ENCODE measurements at places on chromosomes 13 and 19.

GRCh38 chr13:40622761-40623160, 43.7 kb downstream of the FOXO1 start:
- DNase-seq, result no peak

DNA sequence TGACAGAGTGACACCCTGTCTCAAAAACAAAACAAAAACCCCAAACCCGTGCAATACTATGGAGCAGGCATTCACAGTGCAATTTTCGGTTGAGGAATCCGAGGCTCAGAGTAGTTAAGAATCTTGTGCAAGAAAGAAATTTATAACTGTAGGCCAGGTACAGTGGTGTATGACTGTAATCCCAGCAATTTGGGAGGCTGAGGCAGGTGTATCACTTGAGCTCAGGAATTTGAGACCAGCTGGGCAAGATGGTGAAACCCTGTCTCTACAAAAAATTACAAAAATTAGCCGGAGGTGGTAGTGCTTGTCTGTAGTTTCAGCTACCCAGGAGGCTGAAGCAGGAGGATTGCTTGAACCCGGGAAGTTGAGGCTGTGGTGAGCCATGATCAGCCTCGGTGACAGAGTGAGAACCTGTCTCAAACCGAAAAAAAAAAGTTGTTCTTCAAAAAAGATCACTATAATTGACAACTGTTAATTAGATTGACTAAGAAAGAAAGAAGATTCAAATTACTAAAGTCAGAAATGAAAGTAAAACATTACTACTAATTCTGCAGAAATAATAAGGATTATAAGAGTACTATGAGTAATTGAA, 12.9 kb downstream of the CEACAM1 start:
- DNase-seq, result no peak

DNA sequence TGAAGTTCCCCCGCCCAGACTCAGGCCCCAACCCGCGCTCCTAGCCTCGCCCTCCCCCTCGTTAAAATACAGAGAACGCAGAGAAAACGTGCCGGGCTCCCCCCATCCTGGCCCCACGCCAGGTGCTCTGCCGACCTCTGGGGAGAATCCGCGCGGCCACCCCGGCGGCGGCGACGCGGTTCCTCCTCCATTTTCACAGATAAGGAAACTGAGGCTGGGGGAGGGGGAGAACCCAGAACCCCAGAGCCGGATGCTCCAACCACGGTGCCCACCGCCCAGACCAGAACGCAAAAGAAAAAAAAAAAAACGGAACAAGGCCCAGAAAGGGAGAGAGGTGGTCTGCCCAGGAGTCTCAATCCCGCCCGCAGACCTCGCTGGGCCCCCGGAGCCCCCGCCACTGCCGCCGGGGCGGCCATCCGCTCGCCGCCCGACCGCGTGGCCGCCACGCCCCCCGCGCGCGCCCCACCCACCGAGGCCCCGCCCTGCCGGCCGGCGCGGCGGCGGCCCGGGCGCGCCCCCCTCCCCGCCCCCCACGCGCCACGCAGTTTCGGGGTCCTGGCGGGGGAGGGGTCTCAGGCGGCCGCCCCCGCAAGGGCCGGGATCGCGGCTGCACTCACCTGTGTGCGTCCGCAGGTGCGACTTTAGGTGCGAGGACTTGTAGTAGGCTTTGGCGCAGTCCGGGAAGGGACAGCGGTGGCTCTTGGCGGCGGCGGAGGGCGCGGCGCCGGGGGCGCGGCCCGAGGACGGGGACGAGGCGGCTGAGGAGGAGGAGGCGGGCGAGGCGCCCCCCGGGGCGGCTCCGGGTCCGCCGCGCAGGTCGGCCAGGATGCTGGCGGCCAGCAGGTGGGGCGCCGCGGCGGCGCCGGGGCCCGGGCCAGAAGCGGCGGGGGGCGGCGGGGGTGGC, 703 bp downstream of the KLF16 start:
- no peak for DNase-seq

DNA sequence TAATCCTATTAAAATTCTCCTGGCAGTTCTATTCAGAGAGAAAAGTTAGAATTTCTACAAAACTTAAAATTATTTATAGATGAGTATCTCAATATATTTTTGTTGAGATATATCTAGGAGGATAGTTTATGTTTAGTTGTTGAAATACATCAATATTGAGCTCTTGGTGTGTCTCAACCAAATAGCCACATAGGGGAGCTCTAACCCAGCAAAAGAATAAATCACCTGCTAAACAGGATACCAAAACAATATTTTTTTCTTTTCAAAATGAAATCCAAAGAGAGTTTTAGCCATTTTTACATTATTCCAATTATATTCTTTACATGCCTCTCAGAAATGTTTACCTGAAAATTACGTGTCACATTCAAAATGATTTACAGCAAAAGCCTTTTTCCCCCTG, 954.7 kb downstream of the SLITRK6 start:
- no peak for DNase-seq

- DNase-seq, result no peak
These were observed 141.9 kb downstream of the ZIC5 start for GRCh38 chr13:99829593-99830239.

DNA sequence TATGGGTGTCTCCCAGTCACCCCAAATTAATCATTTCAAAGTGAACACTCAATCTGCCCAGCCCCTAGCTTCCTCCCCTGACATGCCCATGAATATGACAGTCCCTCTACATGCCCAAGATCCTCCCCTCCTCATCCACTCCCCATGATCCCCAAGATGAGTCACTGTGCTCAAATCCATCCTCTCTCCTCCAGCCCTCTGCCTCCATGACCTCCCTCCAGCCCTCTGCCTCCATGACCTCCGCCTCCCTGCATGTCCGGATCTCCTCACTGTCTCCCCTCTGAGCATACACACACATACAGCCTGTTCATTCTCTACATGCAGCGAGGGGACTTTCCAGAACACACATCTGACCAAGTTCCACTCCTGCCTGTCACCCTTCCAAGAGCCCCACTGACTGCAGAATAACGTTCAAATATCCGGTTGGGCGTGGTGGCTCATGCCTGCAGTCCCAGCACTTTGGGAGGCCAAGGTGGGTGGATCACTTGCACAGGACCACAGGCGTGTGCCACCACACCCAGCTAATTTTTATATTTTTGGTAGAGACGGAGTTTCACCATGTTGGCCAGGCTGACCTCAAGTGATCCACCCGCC, 18.4 kb upstream of the FEM1A start:
- no peak for DNase-seq

DNA sequence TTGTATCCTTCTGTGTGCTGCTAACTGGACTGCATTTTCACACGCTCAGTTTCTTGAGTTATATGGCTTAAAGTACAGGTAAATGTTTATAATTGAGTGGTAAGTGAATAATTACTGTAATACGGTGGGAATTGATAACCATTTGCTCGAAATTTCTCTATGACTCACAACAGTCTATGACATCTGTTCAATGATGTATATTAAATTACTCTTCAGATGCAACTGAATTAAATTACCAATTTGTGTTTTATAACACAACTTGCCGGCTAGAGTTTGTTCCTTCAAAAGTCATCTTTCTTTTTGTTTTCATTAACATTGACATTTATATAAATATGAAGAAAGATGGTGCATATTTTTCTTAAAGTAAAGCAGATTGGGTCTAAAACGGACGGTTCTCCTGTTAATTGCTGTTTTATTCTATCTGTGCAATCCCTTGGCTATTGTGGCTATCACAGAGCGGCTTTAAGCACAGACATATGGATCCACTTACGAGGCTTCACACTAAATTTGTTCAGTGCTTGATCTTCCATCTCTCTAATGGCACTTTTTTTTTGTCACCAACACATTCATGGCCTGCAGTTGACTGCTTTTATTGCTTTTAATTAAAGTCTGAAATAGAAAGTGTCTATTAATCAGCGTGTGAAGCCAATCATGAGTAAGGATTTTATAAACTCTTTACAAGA, 1291.6 kb upstream of the SLC10A2 start:
- no peak for DNase-seq

DNA sequence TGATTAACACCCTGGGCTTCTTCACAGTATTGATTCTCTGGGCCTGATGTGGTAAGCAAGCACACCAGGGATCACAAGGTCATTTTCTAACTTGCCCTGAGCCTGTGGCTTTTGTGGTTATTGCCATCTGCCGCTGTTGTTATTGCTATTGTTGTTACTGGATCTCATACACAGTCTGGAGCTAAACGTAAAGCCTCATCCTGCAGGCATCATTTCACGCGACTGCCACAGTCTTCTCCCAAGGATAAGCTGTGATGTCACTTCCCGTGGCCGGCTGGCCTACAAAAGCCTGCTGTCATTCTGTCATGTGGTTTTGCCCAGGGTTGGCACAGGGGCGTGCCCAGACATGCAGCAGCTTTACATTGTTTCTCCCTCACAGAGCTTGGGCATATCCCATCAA, 154.0 kb upstream of the GPR12 start:
- no peak for DNase-seq

DNA sequence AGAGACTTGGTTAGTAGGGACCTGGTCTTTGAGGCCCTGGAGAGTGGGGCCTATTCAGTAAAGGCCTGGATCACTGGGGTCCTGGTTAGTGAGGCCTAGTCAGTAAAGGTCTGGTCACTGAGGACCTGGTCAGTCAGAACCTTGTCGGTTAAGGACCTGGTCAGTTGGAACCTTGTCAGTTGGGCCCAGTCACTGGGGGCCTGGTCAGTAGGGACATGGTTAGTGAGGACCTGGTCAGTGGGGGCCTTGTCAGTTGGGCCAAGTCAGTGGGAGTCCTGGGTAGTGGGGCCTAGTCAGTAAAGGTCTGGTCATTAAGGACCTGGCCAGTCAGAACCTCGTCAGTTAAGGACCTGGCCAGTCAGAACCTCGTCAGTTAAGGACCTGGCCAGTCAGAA, 43.2 kb upstream of the TPM4 start:
- no peak for DNase-seq

DNA sequence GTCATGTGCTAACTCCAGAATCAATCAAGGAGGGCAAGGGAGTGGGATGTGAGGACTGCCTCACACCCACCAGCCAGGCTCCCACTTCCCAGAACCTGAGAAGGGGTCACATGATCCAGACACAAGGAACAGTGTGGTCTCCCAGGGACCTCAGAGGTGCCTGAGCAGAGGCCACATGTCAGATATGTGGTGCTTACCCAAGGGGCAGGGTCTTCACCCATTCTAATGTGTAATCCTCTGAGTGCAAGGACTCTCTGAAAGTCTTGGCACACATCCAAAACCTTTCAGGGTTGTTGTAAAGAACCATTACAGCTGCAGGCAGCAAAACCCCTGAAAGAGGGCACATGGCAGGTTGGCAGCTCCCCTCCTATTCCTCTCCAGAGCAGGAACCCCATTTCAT, 656.6 kb downstream of the UQCRFS1 start:
- no peak for DNase-seq

DNA sequence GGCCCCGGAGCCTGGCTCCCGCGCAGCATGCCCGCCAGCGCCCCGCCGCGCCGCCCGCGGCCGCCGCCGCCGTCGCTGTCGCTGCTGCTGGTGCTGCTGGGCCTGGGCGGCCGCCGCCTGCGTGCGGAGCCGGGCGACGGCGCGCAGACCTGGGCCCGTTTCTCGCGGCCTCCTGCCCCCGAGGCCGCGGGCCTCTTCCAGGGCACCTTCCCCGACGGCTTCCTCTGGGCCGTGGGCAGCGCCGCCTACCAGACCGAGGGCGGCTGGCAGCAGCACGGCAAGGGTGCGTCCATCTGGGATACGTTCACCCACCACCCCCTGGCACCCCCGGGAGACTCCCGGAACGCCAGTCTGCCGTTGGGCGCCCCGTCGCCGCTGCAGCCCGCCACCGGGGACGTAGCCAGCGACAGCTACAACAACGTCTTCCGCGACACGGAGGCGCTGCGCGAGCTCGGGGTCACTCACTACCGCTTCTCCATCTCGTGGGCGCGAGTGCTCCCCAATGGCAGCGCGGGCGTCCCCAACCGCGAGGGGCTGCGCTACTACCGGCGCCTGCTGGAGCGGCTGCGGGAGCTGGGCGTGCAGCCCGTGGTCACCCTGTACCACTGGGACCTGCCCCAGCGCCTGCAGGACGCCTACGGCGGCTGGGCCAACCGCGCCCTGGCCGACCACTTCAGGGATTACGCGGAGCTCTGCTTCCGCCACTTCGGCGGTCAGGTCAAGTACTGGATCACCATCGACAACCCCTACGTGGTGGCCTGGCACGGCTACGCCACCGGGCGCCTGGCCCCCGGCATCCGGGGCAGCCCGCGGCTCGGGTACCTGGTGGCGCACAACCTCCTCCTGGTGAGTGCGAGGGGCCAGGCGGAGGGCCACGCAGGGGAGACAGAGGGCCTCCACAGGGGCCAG, at the start of gene KL:
Gene KL (plus strand): TSS at position 10 of the 909 bp plus-strand sequence. CDS start 18 bp downstream, at position 28.
- DNase-seq, result no peak

DNA sequence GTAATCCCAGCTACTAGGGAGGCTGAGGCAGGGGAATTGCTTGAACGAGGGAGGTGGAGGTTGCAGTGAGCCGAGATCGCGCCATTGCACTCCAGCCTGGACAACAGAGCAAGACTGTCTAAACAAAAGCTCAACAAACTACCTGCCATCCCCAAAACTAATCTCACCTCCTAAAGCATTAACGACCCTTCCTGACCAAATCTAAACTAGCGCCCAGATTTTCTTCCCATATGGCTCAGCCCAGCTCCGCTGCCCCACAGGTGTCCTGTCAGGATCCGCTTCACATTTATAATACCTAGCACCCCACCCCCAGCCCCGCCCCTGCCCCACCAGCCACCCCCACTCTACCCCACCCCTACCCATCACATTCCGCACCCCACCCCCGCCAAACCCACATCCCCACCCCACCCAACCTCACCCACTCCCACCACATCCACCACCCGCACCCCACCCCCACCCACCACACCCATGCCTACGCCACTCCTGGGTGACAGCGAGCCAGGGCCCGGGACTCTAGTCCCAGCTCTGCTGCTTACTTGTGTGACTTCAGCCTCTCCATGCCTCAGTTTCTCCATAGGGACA, 599 bp downstream of the C19orf12 start:
- DNase-seq, result no peak

- no peak for DNase-seq
These were observed 1574.4 kb upstream of the PRR20A start for GRCh38 chr13:55566334-55566733.

GRCh38 chr19:31553846-31554215, 204.6 kb upstream of the TSHZ3 start:
- no peak for DNase-seq

GRCh38 chr13:107883561-107884175, 331.7 kb downstream of the LIG4 start:
- no peak for DNase-seq

DNA sequence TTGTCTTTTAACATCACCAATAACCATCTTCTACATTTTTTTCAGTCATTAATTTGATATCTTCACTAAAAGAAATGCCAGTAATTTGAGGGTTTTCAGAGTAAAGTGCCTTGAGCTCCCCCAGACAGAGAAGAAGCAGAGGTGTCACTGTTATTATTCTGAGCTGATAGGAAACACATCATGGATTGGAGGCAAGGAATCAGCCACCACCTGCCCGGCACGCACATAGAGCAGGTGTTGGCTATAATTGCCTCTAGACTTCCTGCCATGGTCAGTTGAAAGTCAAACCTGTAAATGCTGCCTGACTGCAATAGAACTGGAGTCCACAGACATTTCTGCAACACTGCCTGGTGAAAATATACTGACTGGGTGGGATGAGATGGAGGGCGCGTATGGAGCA, 776.6 kb downstream of the UQCRFS1 start:
- no peak for DNase-seq

- DNase-seq, result no peak
These were observed 9.0 kb downstream of the LPAR6 start for GRCh38 chr13:48403913-48404312.

GRCh38 chr13:80496721-80497397, 155.9 kb upstream of the SPRY2 start:
- no peak for DNase-seq

GRCh38 chr19:13095934-13096927, 6.4 kb downstream of the LYL1 start:
- no peak for DNase-seq

- DNase-seq, result no peak
These were observed 464.8 kb downstream of the COG6 start for GRCh38 chr13:40120288-40120687.
